C1 segment of cervical spinal cord (tissue), 14 donors: ENCODE measurements at places on chromosomes 4 and X.

DNA sequence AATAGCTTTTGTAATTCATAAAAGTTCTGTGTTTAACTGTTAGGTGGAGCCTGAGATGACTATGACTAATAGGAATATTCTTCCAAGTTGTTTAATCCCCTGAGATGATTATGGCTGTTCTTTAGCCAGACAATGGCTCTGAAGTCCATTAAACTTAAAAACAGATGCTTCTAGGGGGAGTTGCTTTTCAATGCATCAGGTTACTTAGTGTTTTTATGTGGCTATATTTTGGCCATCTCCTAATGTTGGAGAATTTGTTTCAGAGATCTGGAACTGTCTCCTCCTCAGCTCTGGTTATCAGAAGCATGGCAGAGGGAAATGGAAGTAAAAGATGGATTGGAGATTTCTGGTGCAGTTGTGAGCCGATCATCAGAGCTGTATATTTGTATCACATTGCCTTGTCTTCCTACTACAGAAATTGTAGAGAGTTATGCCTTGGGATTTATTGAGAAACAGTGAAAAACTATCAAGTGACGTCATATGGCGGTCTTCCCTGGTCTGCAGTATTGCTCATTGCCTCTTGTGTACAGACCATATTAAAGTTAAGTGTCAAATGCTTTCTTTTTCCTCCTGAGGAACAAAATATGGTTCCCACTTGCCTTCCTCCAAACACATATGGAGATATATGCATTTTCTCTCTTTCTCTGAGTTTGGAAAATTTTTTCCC lies 29.8 kb downstream of the SGMS2 start:
- no peak for DNase-seq

DNA sequence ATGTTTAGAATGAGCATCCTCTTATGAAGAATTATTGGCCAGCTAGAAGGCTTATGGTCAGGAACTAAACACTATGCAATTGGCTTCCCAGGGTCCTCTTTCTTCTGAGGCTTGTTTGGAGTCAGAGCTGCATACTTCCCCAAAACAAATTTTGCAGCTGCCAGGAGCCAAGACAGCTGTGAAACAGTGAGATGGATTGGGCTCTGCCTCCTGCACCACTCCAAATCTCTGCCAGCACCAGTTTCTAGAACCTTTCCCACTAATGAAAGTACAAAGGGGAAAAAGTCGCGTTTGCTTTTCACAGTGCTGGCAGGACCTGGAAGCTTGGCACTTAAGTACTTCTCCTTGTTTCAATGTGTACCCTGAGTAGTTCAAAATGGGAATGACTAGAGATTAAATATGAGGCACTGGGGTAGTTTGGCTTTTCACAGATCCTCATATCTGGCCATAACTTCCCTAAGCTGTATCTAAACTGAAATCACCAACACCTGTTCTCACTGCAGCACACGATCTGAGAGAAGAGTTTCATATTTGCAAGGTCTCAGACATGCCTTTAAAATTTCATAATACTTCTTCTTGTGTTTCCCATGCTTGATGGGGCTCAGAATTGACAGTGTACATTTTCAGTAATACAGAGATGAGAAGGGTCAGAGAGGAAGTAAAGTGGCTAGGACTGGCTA lies 20.7 kb upstream of the AR start:
- DNase-seq, result no peak

DNA sequence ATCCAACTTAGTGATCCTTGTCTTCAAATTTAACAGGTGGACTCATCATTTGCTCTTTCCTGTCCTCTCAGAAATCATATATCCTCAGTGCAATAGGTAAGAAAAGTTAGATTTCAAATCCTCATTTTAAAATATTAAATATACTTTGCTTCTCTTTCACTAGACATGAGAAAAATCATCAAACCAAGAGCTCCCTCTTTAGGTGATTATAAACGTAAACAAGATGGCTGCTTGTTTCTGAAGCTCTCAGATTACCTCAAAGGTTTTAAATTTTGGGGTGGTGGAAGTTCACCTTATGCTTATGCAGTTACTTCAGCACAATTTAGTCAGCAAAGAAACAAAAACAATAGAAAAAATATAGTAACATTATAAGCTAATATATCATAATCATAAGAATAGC lies 27.3 kb downstream of the CSN3 start:
- DNase-seq, result no peak

- DNase-seq, result no peak
These were observed 24.3 kb downstream of the LINC00632 start for GRCh38 chrX:140733766-140734342.

- DNase-seq, result no peak
These were observed 187.3 kb downstream of the ANAPC10 start for GRCh38 chr4:144910723-144911122.

- DNase-seq, result no peak
These were observed 311.4 kb upstream of the FSTL5 start for GRCh38 chr4:162475246-162475645.
